ENCODE measurements at places on chromosomes 11 and 22.
A peak's percentile ranks its signal among the peaks of the same experiment; 100 is the strongest.

GRCh38 chr11:95764267-95764898 lies 25.2 kb downstream of the FAM76B start:
- DNase-seq, result peak; percentile 61

GRCh38 chr22:31302537-31302936 lies 10.2 kb upstream of the PIK3IP1 start:
- no peak for DNase-seq

- DNase-seq, result peak; percentile 76
These were observed at the start of gene KDELR3 for GRCh38 chr22:38467904-38468442. Gene KDELR3, plus strand, starts transcription at chr22:38468096. Its CDS starts 138 bp downstream, at chr22:38468234.

DNA sequence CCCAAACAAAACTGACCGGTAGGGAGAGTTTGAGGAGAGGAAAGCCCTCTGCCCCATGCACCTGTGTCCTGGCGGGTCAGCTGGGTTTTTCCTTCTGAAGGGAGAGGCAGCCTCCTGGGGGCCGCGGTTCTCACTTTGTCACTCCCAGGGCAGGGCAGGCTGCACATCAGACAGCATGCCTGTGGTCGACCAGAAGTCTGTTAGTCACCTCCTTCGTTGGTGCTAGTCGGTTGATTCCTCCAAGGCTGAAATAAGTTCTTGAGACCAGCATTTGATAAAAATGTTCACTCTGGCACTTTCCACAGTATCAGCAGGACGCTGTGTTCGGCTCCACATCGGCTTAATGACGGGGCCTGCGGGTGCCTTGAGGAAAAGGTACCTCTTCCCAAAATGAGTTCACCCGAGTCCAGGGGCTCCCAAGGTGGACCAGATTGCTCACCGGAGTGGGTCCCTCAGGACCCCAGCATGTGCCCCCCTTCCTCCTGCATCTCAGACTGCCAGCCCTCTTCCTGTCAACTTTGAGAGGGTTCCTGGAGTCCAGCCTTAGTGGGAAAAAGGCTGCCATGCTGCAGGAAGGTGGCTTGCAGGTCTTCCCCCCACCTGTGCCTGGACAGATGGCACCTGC lies 373.7 kb upstream of the B3GAT1 start:
- DNase-seq, result no peak

DNA sequence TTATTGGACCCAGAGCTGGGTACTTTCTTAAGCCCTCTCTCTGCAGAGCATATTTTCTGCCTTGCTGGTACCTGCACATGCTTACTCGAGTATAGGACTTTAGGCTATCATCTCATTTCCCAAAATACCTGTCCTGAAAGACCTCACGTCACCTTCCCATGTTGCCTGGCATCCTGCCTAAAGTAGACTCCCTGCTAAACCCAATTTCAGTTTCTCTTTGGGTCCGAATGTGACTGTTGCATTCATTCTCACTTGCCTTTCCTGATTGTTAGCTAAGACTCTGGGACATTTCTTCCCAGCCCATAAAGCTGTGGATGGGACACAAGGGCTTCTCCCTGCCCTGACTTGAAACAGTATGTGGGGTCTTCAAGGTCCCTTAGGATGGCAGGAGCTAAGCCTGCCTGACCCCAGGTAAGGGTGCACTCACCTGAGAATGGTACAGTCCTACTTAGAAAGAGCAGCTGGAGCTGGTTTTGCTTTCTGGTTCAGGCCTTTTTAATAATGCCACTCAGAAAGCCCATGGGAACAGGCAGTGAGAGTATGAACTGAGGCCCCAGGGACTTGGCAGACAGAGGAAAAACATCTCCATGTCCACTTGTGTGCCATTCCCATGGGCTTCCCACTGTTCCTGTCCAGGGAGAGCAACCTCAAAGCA lies 12.9 kb downstream of the OR51E2 start:
- DNase-seq, result no peak

DNA sequence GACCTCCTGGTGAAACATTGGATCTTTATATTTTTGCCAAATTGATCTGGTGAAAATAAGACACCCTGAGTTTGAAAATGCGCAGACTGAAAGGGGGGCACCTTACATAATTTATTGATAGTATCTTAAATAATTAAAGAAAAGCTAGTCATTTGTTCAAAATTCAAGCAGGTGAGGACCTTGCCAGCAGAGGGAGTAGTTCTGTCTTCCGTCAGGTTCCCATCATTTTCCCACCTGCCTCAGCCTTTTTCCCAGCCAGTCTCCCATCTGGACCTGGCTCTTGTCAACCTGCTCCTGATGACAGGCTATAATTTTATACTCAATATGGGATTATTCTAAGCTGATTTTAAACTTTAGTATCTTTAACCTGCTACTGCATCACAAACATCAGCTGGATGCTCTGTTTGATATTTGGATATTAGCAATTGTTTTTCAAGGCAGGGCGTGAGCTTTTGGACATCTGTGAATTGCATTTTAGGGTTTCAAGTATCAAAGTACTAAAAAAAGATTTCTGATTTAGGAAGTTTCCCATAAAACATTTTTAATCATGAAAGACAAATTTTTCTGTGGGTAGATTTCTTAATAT lies 132.0 kb downstream of the ELP4 start:
- DNase-seq, result peak; percentile 32

DNA sequence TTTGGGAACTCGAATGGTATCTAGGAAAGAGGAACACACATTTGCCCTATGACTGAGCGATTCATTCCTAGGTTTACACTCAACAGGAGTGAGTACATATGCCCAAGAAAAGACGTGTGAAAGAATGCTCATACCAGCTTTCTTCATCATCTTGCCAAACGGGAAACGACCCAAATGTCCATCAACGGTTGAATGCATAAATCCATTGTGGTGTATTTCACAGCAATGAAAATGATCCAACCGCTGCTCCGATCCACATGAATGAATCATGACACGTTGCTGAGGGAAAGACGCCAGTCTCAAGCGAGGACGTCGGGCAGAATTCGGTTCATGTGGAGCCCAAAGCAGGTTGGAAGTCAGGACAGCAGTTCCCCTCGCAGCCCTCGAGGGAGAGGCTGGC lies 71.5 kb downstream of the CYTH4 start:
- DNase-seq, result peak; percentile 23

All from fibroblast of skin of back (primary cell).